ENCODE measurements at places on chromosomes 13 and 19.

- DNase-seq: no peak
Measured at GRCh38 chr13:51590231-51590970, 6.1 kb downstream of the WDFY2 start.

DNA sequence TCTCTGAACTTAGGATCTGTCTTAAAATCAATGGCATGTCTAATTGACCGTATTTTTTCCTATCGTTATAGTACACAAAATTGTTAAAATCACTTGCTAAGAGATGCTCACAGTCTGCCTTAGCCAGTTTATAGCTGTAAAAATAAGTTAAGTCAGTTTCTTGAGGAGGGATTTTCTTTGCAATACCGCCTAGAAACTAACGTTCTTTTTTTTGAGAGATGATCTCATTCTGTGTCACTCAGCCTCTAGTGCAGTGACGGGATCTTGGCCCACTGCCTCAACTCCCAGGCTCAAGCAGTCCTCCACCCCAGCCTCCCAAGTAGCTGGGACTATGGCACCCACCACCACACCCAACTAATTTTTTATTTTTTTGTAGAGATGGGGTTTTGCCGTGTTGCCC, 4.4 kb downstream of the CKAP2 start:
- DNase-seq: no peak

GRCh38 chr13:30429721-30430694, 7.7 kb downstream of the UBE2L5 start:
- DNase-seq: no peak

DNA sequence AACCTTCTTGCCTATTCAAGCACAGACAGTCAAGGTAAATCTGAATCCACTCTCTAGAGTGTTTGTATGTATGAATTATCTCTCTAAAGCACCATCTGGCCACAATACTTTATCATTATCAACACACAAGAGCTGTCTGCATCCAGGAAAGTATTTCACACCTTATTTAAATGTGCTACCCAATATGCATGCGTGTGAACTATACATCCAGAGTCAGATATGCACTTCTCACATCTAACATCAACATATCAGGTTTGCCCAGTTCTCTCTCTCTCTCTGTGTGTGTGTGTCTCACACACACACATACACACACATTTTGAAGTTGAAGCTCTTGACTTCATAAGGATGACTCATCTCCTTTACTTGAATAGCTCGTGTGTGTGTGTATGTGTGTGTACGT, 697.5 kb upstream of the PCDH20 start:
- no peak for DNase-seq

DNA sequence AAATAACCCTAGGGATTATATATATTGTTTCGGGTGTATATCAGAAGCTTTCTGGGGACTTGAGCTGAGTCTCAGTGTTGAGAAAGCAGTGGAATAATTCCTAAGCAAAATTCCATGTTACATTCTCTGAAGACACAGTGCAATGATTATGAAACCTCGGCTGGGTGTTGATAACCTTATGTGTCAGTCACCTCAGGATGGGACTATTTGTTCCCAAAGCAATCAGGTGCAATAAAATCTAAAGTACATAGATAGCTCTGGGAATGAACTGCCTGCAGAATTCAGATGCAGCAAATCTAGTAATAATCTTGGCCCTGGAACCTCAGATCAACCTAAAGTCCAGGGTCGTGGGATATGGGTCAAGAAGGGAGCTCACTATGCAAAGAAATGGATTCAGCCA, 53.0 kb downstream of the EDNRB start:
- DNase-seq: no peak

GRCh38 chr13:44373601-44374347, at the start of gene SERP2:
Gene SERP2 (plus strand): TSS chr13:44373824. CDS start chr13:44374026, 202 bp downstream.
- no peak for DNase-seq

DNA sequence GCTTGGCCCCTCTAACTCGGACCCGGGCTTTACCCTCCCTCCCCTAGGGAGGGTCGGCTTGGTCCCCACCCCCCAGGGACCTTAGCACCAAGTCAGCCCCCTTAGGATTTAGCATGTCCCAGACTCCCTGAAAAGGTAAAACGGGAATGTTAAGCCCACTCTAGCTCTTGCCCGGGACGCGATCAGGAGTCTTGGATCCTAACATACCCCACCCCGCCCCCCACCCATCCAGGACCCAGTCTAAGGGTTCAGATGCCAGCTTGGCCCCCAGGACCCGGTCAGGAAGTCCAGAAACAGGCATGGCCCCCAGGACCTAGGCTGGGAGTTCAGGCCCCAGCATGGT, 437 bp downstream of the EPOR start:
- no peak for DNase-seq

DNA sequence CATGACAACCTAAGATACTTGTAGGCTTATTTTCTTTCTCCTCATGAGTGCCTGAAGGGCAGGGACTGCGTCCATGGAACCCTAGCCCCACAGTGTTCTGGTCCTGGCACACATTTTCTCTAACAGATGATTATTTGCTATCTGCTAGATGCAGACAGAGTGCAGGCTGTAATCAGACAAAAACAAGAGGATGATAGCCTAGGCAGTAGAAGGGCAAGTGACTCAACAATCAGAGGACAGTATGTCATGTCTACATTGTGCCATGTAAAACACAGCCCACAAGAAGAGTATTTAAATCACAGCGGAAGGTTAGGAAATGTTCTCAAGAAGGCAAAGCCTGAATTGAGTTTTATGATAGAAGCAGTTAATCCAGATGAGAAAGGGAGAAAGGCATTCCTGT, 29.3 kb downstream of the MIPEP start:
- DNase-seq: no peak

DNA sequence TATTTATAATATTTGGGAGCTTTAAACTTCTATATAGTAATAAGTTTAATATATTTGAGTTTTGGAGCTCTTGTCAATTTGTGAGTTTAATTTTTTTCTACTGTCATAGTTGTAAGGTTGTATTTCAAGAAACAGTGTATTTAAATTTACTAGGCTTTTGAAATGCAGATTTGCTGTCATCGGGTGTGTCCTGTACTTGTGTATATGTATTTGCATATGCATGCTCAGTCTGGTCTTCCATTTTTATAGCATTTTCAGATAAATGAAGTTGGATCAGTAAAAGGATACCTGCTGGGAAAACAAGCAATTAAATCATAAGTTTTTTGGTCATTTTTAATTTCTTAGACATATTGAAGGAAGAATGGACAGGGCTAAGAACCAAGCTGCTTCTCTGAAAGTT, 33.1 kb downstream of the SLAIN1 start:
- no peak for DNase-seq

GRCh38 chr13:33728271-33729037, 89.5 kb upstream of the RFC3 start:
- DNase-seq: no peak

GRCh38 chr13:93709506-93710244, 483.1 kb downstream of the GPC6 start:
- DNase-seq: peak; percentile 38

DNA sequence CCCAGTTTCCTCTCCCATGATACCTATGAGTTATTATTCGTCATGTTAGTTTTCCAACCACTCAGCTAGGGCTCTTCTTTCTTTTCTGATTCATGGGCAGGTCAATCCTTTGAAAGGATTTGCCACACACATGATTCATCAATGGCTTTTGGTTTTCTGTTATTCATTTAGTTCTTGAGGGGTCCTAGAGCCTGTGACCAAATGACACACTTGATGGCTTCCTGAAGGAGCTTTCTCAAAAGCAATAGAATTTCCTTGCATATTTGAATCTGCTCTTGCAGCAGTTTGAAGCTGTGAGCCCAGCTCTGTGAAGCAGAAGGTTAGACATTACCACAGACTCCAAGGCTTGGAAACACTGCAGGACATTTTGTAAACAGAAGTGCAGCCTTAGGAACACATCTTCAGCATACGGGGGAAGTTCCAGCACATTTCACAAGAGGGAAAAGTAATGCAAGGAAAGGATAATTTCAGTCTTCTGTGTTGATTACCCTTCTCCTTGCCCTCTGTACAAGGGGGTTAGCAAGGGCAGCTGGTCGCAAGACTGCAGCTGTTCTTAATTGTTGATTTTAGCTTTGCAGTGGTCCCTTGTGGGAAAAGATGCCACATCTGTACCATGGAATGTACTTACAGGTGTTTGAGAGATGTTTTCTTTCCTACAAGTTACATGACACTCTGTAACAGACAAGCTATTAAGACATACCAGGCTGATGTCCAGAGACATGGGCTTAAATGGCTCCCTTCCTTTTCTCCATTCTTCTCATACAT, 338.6 kb downstream of the KCNRG start:
- DNase-seq: no peak
